ENCODE measurements at places on chromosomes 2 and 18.

DNA sequence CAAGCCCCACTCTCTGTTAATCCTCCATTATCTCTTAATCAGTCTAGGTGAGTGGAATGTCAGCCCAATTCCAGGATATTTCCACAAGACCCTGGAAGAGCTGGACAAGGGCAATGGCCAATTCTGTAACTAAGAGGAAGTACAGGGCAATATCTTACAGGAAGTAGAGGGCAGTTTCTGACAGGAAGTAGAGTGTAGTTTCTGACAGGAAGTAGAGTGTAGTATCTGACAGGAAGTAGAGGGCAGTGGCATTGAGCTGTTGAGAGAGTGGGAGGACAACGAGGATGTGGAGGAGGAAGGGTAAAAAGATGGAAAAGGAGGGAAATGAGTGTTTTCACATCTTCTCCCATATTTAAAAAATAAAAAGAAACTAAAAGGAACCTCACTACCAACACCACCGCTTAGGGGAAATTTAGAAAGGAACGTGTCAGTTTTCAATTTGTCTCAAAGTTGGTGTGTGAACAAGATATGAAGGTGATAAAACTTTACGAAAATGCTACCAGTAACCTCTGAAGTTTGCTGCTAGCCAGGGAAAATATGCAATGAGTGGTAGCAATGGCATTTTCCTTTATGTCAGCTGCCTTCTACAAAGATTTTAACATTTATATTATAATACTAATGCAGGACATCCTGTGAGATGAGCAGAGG, 430.9 kb upstream of the HNRNPA3 start:
- no peak for DNase-seq

GRCh38 chr2:8514796-8515758, 166.8 kb upstream of the ID2 start:
- no peak for DNase-seq

GRCh38 chr2:178777577-178777976, 29.6 kb downstream of the TTN start:
- no peak for DNase-seq

DNA sequence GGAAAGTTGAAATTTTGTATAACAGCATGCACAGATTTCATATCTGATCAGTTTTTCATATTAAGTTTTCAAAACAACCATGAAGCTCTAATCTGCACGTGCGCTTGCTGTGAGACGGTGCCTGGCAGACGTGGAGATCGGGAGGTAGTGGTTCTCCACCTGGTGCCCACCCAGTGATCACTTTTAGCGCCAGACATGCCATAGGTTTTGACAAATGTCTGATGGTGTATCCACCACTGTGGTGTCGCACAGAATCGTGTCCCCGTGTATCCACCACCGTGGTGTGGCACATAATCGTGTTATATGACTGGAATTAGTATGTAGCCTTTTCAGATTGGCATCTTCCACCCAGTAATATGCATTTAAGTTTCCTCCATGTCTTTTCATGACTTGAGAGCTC, 40.9 kb upstream of the KCNG2 start:
- DNase-seq, result no peak

DNA sequence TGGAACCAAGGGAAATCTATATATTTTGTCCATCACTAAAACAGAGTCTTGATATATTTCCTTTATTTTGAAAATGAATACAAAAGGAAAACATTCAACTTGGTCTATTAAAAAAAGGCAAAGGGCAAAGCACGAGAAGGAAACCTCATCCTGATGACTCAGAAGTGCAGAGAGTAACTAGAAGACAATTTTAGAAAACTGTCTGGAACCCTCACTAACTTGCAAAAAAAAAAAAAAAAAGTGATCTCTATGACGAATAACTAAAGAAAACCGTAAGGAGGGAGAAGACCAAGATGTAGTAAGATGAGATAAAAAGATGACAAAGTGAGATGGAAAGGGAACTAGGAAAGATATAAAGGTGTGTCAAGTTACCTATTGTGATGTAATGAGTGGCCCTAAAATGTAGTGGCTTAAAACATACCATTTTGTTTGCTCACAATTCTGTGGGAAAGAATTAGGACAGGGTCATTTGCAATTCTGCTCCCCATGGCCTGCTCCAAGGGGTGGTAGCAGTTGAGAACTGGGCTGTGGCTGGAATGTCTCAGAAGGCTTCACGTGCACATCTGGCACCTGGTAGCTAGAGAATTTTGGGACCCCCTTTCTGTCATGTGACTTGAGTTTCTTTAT, 303.0 kb downstream of the DYSF start:
- peak; percentile 50 for DNase-seq

GRCh38 chr2:224062481-224063297, 23.6 kb upstream of the SERPINE2 start:
- DNase-seq, result no peak

DNA sequence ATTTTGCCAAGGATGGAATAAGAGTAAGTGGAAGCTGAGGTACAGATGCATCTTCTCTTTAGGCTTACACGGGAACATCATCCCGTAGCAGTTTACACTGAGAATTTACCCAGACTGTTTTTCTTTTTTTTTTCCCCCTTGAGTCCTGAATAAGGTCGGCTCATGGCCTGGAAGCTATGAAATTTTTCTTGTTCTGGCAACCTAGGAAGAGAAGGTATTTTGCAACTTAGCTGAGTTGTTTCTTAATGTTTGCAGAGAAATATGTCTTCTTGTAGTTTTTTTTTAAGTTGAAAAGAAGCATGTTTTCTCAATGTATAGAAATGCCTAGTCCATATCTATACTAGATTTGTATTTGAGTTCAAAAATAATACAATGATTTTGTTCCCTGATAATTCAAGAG, 712.5 kb downstream of the TDRD15 start:
- peak; percentile 62 for DNase-seq

DNA sequence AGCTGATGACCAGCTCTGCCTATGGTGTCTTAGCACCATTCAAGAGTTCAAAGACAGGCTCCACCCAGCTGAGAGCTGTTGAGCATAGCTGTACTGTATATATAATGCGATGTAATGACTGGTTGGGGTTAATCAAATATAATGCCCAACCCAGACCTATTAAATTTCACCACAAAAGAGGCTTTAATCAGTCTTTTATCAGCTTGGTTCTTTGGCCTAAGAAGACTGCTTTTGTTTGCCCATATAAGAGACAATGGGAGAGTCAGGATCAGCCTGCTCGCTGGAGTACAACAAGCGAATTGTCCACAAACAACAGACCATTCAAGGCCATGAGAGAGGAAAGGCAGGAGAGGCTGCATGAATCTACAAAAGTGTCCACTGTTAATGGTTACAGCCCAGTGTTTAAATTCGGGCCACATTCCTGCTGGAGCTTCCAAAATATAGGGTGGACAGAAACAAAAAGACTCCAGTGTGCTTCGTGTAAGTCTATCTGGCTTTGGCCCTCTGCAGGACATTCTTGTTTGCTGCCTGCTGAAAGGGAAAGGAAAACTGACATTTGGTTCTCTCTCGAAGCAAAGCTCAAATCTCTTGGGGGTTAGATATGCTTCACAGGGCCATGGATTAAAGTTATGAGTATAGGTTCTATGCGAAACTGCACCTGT, 299.0 kb upstream of the FBXO11 start:
- peak; percentile 27 for DNase-seq

- DNase-seq, result no peak
Observed at GRCh38 chr18:26637324-26637723, 89.0 kb upstream of the KCTD1 start.

- DNase-seq, result no peak
Observed at GRCh38 chr2:7773362-7774360, 856.4 kb downstream of the RNF144A start.

Data from fibroblast of villous mesenchyme (primary cell).